ENCODE measurements at places on chromosomes 12 and 14.

- DNase-seq = no peak
Observed at GRCh38 chr12:93803424-93803807, 126.2 kb downstream of the CRADD start.

GRCh38 chr14:72752034-72752412 is 141.9 kb downstream of the DPF3 start:
- no peak for DNase-seq

GRCh38 chr14:100239211-100239839 is 381 bp downstream of the YY1 start:
- no peak for DNase-seq

GRCh38 chr12:89648211-89648930 is 60.3 kb downstream of the ATP2B1 start:
- DNase-seq = no peak

- no peak for DNase-seq
Observed at GRCh38 chr12:72872238-72872887, 600.2 kb downstream of the TRHDE start.

DNA sequence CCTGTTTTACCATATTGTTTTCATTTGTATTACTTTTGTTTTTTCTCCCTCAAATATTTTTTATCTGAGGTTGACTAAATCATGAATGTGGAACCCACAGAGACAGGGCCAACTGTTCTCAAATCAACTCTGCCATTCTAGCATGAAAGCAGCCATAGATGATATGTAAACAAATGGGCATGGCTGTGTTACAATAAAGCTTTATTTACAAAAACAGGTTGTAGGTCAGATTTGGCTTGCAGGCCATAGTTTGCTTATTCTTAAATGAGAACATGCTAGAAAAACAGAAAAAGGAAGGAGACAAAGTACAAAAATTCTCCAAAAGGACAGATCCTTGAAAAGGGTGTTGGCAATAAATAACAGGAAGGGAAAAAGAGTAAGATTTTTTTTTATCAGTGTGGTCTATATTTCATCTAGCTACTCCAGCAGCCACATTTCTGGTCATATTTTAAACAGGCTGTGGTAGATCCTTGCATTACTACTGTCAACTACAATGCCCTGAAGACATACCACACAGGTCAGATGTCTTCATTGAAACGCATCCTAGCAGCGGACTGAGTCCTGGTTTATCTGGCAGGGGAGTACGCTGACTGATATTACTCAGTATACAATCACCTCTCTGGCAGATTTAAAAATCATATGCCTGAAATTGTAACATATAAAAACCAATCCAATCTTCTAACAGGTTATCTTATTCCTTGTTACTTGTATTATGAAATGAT is 42.9 kb downstream of the SPPL3 start:
- DNase-seq = no peak

DNA sequence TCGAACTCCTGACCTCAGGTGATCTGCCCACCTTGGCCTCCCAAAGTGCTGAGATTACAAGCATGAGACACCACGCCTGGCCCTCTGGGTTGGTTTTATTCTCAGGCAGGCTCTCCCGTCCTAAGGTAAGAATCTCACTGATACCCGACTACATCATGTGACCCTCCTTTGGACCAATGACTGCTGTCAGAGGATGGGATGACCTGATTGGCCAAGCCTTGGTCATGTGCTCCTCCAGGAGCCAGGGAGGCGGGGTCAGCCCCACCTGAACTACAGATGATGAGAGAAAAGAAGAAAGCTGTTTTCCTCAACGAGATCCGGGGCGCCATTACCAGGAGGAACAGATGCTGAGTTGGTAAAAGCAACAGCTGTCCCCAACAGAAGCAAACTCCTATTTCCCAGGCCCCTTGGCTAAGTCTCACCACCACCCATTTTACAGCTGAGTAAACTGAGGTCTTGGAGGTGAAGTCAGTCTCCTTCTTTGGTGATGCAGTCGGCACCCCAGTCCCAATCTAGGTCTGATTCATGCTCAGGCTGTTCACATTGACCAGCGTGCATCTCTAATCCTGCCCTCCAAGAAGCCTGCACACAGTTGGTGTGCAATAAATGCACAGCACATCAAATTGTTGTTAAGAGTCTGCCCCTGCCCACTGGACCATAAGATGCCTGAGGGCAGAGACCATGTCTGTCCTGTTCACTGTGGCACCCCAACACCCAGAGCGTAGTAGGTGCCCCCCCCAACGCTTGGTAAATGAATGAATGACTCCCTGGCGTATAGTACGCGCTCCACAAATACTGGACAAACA is 118.8 kb downstream of the SCARB1 start:
- no peak for DNase-seq

DNA sequence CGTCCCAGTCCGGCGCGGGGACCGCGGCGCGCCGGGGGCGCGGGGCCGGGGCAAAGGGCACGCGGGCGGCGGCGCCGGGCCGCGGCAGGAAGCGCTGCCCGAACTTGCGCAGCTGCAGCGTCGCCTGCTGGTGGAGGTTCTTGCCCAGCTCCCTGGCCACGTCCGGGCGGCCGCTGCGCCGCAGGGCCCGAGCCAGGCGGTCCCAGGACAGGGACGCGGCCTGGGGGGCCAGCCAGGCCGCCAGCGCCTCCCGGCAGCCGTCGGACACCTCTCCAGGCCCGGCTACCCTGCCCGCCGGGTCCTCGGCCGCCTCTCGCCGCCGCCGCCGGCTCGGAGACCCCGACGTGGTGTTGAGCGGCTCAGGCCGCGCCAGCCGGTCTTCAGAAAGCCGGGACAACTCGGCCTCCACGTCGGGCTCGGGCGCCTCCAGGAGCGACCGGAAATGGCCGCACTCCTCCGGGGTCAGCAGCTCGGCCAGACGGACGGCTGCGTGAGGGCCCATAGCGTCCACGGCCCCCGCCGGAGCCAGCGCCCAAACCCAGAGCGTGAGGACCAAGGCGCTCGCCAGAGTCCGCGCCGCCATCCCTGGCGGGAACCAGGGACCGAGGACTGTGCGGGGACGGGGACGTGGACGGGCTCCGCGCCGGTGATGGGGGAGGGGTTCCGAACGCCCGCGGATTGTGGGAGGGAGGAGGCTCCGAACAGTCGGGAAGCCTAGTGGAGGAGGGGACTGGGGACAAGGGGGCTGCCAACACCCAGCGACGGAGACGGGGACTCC is 34.0 kb downstream of the FIGNL2 start:
- DNase-seq = peak; percentile 57

DNA sequence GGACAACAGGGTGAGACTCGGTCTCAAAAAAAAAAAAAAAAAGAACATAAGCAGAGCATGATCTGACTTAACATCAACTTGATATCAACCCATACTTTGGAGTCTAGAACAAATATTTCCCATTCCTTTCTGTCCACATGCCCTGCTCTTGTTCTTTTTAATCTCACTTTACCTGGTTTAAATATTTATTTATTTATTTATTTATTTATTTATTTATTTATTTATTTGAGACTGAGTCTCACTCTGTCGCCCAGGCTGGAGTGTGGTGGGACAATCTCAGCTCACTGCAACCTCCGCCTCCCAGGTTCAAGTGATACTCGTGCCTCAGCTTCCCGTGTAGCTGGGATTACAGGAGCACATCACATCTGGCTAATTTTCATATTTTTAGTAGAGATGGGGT is 19.6 kb upstream of the LRP6 start:
- no peak for DNase-seq

DNA sequence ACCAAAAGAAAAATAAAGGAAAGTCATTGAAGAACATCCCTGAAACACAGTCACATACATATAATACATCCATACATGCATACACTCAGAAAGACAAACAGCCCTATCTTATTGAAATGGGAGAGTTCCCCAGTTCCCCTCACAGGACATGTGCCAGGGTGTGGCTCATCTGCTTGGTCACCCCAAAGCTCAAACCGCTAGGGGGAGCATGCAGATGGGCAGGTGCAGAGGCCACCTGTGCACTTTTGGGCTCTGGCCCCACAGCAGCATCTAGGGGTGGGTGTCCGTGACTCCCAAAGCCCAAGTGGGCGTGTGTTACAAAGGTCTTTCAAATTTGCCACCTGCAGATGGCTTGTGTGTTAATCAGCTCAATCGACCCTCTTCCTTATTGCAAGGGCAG is 75.2 kb downstream of the CMAS start:
- no peak for DNase-seq

- DNase-seq = no peak
Observed at GRCh38 chr12:123531091-123531490, 2.4 kb downstream of the RILPL1 start.

DNA sequence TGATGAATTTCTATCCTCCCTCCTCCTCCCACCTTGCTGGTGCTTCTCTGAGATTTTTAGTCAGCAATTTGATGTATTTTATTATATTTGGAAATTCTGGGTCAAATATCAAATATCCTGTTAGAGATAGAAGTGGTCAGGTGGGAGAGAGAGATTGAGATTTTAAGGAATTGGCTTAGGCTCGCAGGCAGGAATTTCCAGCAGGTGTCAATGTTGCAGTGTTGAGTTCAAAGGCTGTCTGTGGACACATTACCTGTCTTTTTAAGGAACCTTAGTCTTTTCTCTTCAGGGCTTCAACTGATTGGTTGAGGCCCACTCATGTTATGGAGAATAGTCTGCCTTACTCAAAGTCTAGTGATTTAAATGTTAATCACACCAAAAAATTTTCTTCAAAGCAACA is 457.3 kb downstream of the FLRT2 start:
- DNase-seq = no peak

- no peak for DNase-seq
Observed at GRCh38 chr14:47153746-47154145, 502.2 kb upstream of the RPL10L start.

DNA sequence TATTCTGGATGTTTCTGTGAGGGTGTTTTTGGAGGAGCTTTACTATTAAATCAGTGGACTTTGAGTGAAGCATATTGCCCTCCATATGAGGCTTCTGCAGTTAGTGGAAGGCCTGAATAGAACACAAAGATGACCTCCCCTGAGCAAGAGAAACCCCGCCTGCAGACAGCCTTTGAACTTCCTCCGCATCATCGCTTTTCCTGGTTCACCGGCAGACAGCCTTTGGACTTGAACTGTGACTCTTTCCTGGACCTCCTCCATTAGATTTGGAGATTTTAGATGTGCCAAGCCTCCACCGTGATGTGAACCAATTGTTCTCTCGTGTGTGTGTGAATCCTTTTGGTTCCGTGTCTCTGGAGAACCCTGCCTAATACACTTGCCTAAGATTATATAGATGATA is 208.4 kb downstream of the EFCAB11 start:
- no peak for DNase-seq

GRCh38 chr12:57816855-57817151 is 1.7 kb downstream of the AVIL start:
- DNase-seq = no peak

DNA sequence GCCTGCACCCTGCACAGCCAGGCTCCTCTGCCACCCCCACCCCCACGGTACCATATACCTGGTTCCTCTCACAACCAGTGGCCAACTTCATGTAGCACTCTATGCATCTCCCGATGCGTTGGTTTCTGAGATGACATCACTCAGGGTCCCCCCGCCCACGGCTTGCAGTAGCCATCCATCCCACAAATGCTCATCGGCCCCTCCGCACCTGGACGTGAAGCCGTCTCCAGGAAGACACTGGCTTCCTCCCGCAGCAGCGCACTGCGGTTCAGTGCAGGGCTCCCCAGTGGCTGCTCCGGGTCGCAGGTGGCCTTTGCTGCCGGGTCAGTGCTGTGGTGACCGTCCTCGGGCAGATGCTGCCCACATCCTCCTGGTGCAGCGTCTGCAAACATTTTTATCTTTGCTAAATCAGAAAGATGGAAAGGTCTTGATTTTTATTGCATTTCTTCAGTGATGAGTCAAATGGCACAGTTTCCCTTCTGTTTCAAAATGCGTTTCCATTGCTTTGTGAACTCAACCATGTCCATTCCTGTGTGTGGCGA is 27.5 kb upstream of the MMP17 start:
- no peak for DNase-seq

DNA sequence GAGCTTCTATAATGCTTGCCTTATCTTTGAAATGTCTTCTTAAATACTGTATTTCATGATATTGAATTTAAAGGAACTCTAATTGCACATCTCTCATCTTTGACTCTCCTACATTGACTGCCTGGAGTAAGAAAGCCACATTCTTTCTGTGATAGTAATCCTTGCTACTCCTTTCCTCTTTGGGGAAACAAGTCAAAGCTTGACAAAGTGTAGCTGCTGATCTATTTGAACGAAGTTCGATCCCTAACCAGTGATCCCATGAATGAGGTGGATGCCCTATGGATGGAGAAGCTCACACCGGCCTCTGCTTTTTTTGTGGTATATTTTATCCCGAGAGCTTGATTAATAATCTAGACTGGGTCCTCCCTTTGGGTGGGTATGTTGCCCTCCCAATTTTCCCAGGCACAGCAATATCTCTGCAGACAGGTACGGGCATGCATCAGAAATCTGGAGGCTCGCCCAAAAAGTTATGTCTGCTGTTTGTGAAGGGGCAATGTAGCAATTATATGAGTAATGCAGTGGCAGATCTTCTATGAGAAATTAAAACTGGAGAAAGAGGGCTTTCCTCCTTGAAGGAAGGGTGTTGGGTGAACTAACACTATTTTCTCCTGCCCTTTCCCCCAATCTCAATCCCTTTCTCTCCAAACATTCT is 163.0 kb upstream of the FRMD6 start:
- DNase-seq = no peak

- DNase-seq = no peak
Observed at GRCh38 chr12:66066929-66067523, 63.5 kb downstream of the LLPH start.

GRCh38 chr14:92252323-92252722 is 70.6 kb upstream of the SLC24A4 start:
- peak; percentile 34 for DNase-seq

GRCh38 chr12:108691998-108692808 is 39.1 kb downstream of the CORO1C start:
- DNase-seq = peak; percentile 62

DNA sequence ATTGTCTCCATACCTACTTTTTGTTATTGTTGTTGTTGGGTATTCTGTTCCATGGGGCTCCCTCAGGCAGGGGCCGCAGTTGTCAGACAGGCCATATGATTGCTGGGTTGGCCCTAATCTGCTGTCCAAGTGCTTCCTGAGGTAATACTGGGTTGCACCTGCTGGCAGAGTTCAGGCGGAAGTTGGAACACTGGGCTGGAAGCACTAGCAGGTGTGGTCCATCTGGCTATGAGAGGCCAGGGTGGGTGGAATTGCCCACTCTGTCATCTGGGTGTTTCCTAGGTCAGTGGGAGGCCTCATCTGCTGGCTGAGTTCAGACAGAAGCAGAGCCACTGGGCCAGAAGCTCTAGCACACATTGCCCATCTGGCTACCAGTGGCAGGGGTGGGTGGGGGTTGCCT is 81.3 kb upstream of the NID2 start:
- no peak for DNase-seq

- DNase-seq = no peak
Observed at GRCh38 chr12:14782756-14783155, 20.5 kb downstream of the WBP11 start.

DNA sequence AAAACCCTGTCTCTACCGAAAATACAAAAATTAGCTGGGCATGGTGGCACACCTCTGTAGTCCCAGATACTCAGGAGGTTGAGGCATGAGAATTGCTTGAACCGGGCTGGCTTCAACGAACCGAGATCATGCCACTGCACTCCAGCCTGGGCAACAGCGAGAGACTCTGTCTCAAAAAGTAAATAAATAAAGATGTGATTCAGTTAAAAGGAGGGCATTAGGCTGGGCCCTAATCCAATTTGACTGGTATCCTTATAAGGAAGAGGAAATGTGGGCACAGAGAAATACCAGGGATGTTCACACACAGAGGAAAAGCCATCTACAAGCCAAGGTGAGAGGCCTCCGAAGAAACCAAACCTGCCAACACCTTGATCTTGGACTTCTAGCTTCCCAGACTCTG is 10.1 kb upstream of the DCAF4 start:
- no peak for DNase-seq
